ENCODE measurements at places on chromosomes 3 and 15.
A peak's percentile ranks its signal among the peaks of the same experiment; 100 is the strongest.

DNA sequence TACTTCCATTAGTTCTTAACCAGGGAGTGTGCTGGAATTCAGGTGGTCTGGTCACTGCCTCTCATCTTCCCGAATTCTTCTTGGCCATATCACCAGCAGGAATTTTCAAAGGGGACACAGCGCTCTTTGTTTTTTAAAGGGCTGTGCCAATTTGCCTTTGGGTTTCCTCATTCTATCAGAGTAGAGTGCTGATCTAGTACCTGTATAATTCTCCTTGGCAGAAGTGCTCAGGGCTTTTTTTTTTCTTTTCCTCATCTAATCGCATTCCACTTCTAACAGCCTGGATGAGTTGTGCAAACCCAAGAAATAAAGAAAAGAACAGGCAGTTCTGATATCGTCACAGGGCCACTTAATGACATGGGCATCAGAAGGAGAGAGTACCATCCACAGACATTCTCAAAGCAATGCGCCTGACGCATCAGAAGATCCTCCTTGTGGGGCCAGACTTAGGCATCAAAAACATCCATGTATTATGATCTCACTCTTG lies 121.0 kb downstream of the ASB7 start:
- DNase-seq = no peak

DNA sequence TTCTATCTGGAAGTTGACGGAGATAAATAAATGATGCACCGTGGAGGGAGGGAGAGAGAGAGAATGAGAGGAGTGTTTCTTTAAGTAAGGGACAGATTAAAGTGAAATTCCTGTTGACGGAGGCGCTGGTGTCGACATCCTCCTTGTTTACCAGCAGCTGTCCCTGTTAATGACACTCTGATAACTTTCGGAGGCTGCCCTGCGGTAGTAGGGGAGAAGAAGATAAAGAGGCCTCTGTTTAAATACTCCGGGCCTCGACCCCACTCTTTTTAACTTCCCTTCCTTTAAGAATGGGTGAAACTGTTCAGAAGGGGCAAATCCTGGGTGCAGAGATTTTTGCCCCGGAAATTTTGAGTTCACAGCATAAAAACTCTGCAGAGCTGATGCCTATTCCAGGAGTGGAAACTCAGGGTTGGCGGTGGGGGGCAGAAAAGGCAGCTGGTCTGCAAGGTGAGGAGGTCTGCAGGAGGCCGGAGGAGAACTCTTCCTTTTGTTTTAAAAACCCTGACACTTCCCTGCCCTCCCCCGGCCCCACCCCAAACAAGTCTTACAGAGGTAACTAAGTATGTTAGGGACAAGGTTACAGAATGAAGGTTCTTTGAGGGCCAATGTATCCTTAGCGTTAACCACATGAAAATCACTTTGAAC lies 276.6 kb upstream of the NR2F2 start:
- peak; percentile 13 for DNase-seq

DNA sequence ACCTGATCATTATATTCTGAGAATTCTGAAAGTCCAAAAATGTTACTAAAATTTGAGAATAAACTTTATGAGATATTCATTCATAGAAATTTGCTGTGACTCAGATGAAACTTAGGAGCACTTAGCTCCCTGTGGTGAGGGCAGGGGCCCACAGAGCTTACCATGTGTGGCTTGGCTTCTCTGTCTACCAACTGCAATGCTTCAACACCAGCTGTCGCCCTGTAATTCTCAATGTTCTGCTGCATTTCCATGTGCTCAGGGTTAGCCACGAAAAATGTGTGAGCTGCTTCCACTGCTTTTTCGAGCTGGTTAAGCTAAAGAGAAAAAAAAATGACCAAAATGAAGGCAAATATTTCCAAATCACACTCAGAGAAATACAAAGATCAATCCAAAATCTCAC lies 125.6 kb downstream of the P3H2 start:
- no peak for DNase-seq

DNA sequence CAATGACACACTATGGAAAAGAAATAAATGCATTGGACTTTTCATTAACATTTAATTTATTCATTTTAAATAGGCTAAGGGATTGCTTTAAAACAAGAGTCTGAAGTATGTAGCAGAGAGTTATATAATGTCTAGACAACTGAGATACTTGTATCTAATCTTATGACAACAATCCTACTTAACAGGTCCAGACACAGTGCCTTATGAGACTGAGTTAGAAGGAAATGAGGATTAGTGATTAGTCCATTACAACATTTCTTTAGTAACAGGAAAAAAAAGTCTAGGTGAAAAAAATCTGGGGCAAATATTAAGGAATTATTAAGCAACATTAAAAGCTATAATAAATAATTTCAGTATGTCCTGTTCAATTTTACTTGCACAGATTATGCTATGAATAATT lies 140.6 kb downstream of the MEIS2 start:
- DNase-seq = no peak

DNA sequence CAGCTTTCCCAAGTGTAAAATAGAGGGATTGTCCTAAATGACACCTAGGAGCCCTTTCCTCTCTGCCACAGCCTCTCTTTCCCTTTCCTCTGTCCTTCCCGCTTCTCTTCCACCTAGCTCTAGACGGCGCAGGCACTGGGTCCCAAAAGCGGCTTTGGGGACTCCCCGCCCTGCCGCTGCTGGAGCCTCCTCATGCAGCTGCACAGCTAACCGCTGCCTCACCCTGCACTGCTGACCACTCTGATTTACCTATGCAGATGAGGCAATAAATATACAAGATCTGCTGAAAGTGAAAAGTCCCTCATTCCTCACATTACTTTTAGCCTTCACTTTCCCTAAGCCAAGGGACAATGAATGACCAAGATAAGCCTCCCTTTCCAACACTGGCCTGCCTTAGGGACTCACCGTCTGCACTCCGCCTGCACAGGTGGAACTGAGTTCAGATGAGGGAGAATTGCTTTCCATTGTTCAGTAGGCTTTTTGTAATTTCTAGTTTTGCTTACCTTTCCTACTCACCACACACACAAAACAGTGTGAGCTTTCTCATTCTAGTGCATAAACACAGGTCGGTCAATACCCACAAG lies 197.5 kb upstream of the BCL6 start:
- no peak for DNase-seq

GRCh38 chr3:195274259-195274966 lies 3.5 kb upstream of the XXYLT1 start:
- DNase-seq = no peak

GRCh38 chr3:66450390-66451022 lies 50.3 kb downstream of the LRIG1 start:
- no peak for DNase-seq

DNA sequence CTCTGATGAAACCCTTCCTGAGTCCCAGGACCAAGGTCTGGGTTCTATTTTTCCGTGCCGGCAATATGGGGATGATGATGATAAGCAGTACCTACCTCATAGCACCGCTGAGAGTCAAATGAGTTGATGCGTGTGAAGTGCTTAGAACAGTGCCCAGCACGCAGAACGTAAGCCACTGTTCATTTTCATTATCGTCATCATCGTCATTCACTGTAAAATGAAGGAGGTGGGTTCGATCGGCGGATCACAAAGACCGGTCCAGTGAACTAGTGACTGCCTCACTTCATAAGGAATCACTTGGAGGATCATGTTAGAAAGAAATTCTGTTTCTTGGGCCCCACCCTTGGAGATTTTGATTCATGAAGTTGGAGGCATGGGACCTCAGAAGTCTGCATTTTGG lies 44.3 kb downstream of the RLBP1 start:
- no peak for DNase-seq

DNA sequence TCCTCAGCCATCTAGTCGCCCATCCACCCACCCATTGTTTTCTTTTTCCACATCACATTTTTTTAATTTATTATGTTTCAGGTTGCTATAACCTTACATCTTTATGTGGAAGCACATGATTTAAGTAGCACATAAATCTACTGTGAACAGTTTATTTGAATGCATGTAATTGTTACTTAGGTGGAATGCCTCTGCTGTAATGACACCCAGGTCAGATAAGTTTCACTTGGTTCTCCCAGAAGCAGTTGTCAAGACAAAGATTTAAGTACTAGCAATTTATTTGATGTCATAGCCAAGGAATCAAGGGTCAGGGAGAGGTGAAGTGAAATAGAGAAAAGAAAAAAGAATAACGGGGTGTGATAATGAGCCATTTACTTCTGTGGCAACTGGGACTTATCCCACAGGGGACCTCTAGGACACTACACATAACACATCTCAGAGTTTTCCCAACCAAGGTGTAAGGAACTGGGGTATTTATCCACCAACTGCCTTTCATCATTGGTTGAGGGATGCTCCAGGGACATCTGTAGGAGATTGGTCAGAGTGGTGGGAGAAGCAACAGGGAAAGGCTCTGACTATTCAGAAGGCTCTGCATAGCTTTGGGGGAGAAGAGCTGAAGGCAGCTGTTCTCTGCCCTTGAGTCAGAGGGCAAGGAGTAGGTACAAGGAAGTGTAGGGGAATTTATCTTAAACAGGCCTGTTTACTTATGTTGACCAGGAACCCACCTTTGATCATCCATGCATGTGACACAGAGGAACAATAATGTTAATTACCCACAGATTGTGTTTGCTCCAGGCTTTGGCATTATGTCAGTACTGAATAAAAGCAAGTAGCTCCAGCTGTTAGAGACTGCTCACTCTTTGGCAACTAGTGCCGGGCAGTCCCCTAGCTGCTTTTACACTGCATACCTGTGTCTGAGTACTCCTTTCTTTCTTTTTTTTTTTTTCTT lies 94.8 kb downstream of the CD200R1L start:
- no peak for DNase-seq

- peak; percentile 70 for DNase-seq
Observed at GRCh38 chr15:53197426-53197839, 407.3 kb upstream of the ONECUT1 start.

DNA sequence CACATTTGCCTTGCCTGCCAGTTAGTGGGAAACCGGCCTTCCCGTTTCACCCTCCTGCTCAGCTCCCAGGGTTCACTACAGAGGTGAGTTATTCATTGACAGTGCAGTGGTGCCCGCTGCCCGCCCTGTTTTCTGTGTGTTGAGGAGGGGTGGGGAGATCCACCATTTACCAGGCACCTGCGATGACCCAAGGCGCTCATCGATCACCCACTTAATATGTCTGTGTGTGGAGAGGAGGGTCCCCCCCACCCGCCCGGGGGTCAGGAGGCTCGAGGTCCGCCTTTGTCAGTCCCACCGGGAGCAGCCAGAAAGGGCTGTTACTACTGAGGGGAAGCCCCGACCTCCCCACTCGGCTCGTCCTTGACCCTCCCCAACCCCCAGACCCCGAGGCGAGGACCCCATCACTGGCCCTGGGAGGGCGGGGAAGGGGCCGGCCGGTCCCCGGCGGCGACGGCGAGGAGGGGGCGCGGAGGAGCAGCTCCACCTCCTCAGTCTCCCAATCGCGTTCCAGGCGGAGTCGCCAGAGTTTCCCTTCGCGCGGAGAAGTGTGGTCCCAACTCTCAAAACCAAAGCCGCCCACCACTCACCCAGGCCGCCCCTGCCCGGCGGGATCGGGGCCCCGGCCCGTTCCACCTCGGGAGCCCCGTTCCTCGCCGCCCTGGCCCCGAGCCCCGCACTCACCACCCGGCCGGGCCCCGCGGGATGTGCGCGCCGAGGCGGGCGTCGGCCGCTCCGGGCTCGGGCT lies 1.1 kb downstream of the PLXNB1 start:
- no peak for DNase-seq

- DNase-seq = no peak
Observed at GRCh38 chr15:85681386-85681785, 113.3 kb downstream of the KLHL25 start.

DNA sequence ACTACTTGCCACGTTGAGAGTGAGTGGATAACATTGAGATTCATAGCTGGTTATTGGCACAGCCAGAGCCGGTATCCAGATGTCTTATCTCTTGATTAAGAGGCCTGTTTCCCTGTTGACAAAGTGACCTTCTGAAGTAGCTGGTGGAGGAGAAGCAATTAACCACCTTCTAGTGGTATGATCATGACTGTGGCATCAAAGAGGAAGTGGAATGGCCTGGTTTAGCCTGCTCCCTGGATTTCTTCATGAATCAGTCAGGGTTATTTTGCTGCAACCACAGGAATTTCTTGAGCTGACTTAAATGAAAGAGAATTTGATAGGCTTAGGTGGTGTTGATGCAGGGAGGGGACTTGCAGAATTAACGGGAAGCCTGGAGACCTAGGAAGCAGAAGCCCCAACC lies 398.3 kb downstream of the MFSD1 start:
- DNase-seq = peak; percentile 40

- no peak for DNase-seq
Observed at GRCh38 chr15:77039848-77040247, 31.1 kb downstream of the TSPAN3 start.

GRCh38 chr3:124833710-124834332 lies 53.3 kb downstream of the ITGB5 start:
- no peak for DNase-seq

DNA sequence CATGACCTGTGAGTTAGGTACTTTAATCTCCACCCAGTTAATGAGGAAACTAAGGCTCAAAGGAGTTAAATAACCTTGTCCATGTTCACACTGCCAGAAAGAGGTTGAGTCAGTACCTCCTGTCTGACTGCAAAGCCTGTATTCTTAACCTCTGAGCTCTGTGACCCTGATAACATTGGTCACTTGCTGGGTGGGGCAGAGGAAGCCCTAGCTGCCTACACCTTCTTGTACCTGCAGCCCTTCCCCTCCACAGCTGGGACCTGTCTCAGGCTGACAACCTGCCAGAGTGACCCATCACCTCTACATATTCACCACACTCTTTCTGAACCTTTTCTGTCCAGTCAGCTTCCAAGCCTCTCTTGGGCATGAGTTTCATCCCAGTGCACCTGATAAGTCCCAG lies 106.1 kb upstream of the HES1 start:
- DNase-seq = no peak

DNA sequence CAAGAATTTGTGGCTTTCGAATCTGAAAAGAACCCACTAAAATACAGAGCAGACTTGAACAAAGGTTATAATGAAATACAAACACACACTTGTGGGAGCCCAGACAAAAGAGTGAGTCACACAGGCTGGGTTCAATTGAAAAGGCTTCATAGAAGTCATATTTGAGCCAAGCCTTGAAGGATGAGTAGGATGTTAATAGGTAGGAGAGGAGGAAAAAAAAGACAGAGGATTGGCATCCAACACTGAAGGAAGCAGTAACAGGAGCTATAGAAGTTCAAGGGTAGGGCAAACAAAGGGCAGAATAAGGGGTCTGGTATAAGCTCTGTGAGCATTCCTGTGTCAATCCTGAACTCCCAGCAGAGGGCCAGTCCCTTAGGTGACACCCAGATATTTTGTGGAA lies 325.4 kb downstream of the FOXP1 start:
- DNase-seq = no peak

- DNase-seq = no peak
Observed at GRCh38 chr3:126130081-126130855, 46.3 kb upstream of the SLC41A3 start.

Data from suppressor macrophage treated with lipopolysaccharide for 4 hours (primary cell).